Activated CD4-positive, alpha-beta memory T cell treated with anti-CD3 and anti-CD28 coated beads, Interleukin-2, amount 10 ng/mL, durations not matched to agents 7 days and 5 days (primary cell): ENCODE measurements at places on chromosomes 7 and 10. TPM values are rescaled to one million over a fixed set of nuclear protein-coding genes. Genes with fewer than 3 reads are reported as not detected.

Gene SP8
- total RNA-seq, result not detected

DNA sequence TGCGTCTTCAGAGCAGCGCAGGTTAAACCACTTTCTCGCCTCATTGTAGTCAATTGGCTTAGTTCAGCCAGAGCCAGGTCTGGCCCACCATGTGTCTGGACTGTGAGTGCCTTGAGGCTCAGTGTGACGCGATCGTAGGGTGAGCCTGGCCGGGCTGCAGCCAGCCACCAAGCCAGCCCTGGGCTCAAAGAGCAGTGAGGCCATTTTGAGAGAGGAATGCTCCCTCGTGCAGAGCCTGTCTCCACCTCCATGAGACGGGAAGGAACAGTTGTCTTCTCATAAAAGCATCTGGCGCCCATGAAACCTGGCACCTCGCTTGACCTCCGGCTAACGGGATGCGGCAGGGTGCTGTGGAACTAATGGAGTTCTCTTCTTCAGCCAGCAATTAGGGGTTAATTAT is 34.5 kb downstream of the LHPP start:
- H3K4me1 ChIP-seq, result peaks cover 16% of the 10 kb centered on the region
- H3K27ac ChIP-seq, result no peak overlapping the region
- no peak for DNase-seq
- no peak overlapping the region for H3K4me3 ChIP-seq

GRCh38 chr7:87474533-87475358 is 734 bp downstream of the ABCB4 start:
- H3K4me3 ChIP-seq, result peak overlapping the region; percentile 14
- H3K27ac ChIP-seq, result no peak overlapping the region
- no peak for DNase-seq
- H3K4me1 ChIP-seq, result peaks cover 8% of the 10 kb centered on the region

- H3K27me3 ChIP-seq, result peaks cover 84% of the 10 kb centered on the region
- no peak overlapping the region for H3K27ac ChIP-seq
- H3K4me1 ChIP-seq, result peaks cover 3% of the 10 kb centered on the region
These were observed 6.3 kb upstream of the EMX2 start for GRCh38 chr10:117536072-117536865.

- H3K27ac ChIP-seq, result no peak overlapping the region
- no peaks in the 10 kb centered on the region for H3K27me3 ChIP-seq
- DNase-seq, result no peak
- no peaks in the 10 kb centered on the region for H3K4me1 ChIP-seq
- H3K4me3 ChIP-seq, result no peak overlapping the region
These were observed 285.8 kb upstream of the CACNA2D1 start for GRCh38 chr7:82729172-82730030.

- H3K4me3 ChIP-seq, result no peak overlapping the region
- peaks cover 3% of the 10 kb centered on the region for H3K4me1 ChIP-seq
- H3K27ac ChIP-seq, result no peak overlapping the region
- H3K36me3 ChIP-seq, result peaks cover 49% of the 10 kb centered on the region
- H3K27me3 ChIP-seq, result no peaks in the 10 kb centered on the region
These were observed 28.9 kb downstream of the FBXW4 start for GRCh38 chr10:101666083-101666482.

GRCh38 chr7:137888241-137888640 is 41.5 kb upstream of the DGKI start:
- H3K27ac ChIP-seq, result no peak overlapping the region
- H3K4me3 ChIP-seq, result no peak overlapping the region
- H3K27me3 ChIP-seq, result no peaks in the 10 kb centered on the region
- peaks cover 26% of the 10 kb centered on the region for H3K36me3 ChIP-seq
- peaks cover 6% of the 10 kb centered on the region for H3K4me1 ChIP-seq

GRCh38 chr7:130890176-130891020 is 156.4 kb upstream of the KLF14 start:
- peak overlapping the region; percentile 6 for H3K27ac ChIP-seq
- no peak for DNase-seq
- H3K36me3 ChIP-seq, result peaks cover 76% of the 10 kb centered on the region
- peaks cover 68% of the 10 kb centered on the region for H3K4me1 ChIP-seq
- H3K4me3 ChIP-seq, result no peak overlapping the region

GRCh38 chr7:133077394-133077793 is 4.5 kb downstream of the CHCHD3 start:
- no peaks in the 10 kb centered on the region for H3K27me3 ChIP-seq
- DNase-seq, result no peak
- H3K36me3 ChIP-seq, result peaks cover 20% of the 10 kb centered on the region
- no peak overlapping the region for H3K27ac ChIP-seq

Gene TRIM50
- not detected for total RNA-seq

DNA sequence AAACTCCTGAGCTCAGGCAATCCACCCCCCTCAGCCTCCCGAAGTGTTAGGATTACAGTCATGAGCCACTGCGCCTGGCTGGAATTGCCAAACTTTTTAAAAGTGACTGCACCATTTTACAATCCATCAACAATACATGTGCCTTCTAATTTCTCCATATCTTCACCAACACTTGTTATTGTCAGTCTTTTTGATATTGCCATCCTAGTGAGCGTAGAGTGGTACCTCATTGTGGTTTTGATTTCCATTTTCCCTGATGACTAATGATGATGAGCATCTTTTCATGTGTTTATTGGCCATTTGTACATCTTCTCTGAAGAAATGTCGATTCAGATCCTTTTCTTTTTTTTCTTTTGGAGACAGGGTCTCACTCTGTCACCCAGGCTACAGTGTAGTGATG is 21.7 kb upstream of the STRIP2 start:
- H3K4me1 ChIP-seq, result no peaks in the 10 kb centered on the region
- no peak overlapping the region for H3K27ac ChIP-seq
- no peak overlapping the region for H3K4me3 ChIP-seq
- H3K36me3 ChIP-seq, result peaks cover 51% of the 10 kb centered on the region
- no peak for DNase-seq
- no peaks in the 10 kb centered on the region for H3K27me3 ChIP-seq

Gene PODXL
- total RNA-seq, result 1.6 TPM

- no peak overlapping the region for H3K27ac ChIP-seq
- no peaks in the 10 kb centered on the region for H3K27me3 ChIP-seq
- no peak overlapping the region for H3K4me3 ChIP-seq
These were observed 41.7 kb downstream of the REEP3 start for GRCh38 chr10:63562857-63563256.

Gene NRBF2
- 25.1 TPM for total RNA-seq

- no peak for DNase-seq
- peaks cover 22% of the 10 kb centered on the region for H3K27me3 ChIP-seq
- H3K36me3 ChIP-seq, result no peaks in the 10 kb centered on the region
- no peak overlapping the region for H3K27ac ChIP-seq
These were observed 8.0 kb upstream of the IL6 start for GRCh38 chr7:22718911-22719420.

- H3K4me3 ChIP-seq, result no peak overlapping the region
- H3K36me3 ChIP-seq, result no peaks in the 10 kb centered on the region
- DNase-seq, result no peak
- no peaks in the 10 kb centered on the region for H3K27me3 ChIP-seq
- H3K27ac ChIP-seq, result no peak overlapping the region
These were observed 169.0 kb downstream of the AHR start for GRCh38 chr7:17467386-17467945.

Gene LRRD1
- total RNA-seq, result not detected

- H3K36me3 ChIP-seq, result no peaks in the 10 kb centered on the region
- no peak for DNase-seq
- H3K27me3 ChIP-seq, result peaks cover 5% of the 10 kb centered on the region
- H3K4me1 ChIP-seq, result no peaks in the 10 kb centered on the region
These were observed 15.9 kb upstream of the SCRN1 start for GRCh38 chr7:30005464-30005863.

Gene AGMO
- total RNA-seq, result not detected

DNA sequence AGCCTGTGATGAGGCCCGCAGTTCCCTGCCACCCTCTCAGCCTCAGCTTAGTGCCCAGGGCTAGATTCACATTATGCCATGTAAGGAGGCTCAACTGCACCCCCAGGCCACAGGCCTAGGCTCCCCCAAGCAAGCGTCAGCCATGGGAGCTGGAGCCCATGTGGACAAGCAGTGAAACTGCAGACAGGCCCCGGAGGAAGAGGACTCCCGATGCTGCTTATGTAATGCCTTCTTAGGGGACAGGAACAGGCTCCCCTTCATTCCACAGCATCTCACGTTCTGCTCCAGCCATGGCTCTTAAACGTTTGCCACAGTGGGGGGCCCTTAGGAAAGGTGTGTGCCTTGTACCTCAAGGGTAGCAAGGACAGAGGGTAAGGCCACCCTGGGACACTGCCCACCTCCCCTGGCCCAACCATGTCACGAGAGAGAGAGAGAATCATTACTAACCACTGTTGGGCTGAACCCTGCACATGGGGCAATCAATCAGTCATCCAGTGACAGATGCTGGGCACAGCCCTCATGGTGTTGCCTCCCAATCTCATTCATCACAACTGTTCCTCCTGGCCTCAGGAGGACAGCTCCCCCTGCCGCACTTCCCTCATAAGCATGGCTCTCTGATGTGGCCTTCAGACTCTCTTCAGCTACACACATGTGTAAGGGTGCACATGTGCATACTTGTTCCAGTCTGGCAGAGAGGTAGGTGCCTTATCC is 263.0 kb downstream of the GRID1 start:
- no peaks in the 10 kb centered on the region for H3K36me3 ChIP-seq
- H3K27me3 ChIP-seq, result peaks cover 2% of the 10 kb centered on the region
- no peaks in the 10 kb centered on the region for H3K4me1 ChIP-seq
- no peak overlapping the region for H3K27ac ChIP-seq

Gene ENO4
- total RNA-seq, result not detected

DNA sequence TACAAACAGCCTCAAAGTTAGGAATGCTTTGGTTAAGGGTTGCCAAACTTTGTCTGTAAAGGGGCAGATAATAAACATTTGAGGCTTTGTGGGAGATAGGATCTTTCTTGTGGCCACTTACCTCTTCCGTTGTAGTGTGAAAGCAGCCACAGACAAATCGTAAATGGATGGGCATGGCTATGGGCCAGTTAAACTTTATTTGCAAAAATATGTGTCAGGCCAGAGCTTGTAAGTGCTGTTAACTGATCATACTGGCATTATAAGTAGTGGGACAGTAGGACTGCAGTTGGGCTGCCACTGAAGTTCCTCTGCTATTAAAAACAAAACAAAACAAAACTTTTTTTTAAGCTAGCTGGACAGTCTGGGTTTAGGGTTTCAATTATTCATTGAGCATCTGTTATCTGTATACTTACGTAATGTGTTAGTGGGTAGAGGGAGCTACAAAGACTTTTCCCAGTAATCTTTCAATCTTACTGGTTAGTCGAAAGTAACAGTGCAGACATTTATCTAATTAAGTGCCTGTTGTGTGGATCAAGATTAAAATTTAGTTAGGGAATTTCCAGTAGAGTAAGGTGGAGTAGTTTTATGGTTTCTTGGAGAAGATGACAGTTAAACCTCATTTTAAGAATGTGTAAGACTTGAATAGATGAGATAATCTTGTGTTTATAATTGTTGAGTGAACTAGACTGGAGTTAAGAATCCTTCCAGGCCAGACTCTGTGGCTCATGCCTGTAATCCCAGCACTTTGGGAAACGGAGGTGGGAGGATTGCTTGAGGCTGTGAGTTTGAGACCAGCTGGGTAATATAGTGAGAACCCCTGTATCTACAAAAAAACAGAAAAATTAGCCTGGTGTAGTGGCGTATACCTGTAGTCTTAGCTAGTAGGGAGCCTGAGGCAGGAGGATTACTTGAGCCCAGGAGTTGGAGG is 100.1 kb downstream of the BTRC start:
- peaks cover 22% of the 10 kb centered on the region for H3K4me1 ChIP-seq
- H3K27ac ChIP-seq, result peak overlapping the region; percentile 26
- H3K27me3 ChIP-seq, result peaks cover 26% of the 10 kb centered on the region
- peak overlapping the region; percentile 0 for H3K4me3 ChIP-seq

Gene CAV1
- total RNA-seq, result 0.13 TPM

DNA sequence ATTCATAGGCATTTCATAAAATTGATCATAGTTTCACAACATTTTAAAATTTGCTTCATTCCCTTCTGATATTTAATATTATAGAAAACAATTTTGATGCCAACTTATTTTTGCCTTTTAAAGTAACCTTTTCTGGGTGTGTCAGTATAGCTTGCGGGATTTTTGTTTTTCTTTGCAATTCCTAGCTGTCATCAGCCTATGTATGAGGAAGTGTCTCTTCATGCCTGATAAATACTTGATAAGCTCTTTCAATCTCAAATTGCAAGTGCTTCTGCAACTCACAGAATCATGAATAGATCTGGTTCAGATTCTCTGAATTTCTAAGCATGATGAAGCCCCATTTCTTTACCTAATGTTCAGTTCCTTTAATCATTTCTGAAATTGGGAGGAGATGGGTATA is 28.0 kb upstream of the ARHGAP21 start:
- H3K4me3 ChIP-seq, result no peak overlapping the region
- H3K27me3 ChIP-seq, result no peaks in the 10 kb centered on the region
- no peak overlapping the region for H3K27ac ChIP-seq
- no peaks in the 10 kb centered on the region for H3K4me1 ChIP-seq

DNA sequence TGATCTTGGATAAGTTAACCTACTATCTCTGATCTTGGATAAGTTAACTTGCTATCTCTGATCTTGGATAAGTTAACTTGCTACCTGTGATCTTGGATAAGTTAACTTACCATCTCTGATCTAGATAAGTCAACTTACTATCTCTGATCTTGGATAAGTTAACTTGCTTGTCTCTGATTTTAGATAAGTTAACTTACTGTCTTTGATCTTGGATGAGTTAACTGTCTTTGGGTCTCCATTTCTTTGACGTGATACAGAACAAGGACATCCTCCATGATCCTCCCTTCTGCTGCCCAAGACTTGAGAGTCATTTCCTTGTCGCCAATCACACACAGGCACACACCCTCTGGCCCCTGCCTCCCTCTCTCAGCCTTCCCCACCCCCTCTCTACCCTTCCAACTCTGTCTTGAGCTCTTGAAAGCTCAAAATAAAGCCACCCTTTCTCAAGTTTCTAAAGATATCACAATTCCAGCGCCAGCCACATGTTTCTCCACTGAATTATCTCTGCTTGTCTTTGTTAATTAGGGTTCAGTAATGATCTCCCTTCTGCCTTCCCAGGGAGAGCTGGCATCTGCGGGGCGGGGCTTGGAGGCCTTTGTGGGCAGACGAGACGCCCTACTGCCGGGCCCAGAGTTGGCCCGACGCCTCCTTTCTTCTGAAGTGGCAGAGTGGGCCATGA is 85.1 kb upstream of the GTF2I start:
- peaks cover 2% of the 10 kb centered on the region for H3K27me3 ChIP-seq
- no peaks in the 10 kb centered on the region for H3K36me3 ChIP-seq
- no peak for DNase-seq
- peaks cover 36% of the 10 kb centered on the region for H3K4me1 ChIP-seq
- no peak overlapping the region for H3K27ac ChIP-seq

GRCh38 chr10:94285271-94285670 is 77.5 kb downstream of the NOC3L start:
- H3K36me3 ChIP-seq, result peaks cover 3% of the 10 kb centered on the region
- DNase-seq, result no peak
- no peak overlapping the region for H3K4me3 ChIP-seq

DNA sequence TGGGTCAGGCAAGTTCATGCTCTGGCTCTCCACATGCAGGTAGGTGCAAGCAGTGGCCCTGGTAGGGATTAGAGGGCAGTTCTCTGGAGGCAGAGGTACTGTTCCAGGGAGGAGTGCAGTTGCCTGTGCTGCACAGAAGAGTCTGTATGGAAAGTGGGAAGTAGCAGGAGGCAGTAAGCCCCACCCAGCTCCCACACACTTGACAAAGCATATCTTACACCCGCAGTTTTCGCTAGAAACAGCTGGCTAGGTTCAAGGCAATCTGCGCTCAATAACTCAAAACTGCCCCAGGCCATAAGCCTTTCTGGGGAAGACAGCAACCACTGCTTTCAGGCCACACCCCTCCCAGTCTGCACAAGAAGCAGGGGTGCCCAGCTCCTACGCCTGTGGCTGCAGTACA is 33.1 kb upstream of the ARMC3 start:
- no peak overlapping the region for H3K4me3 ChIP-seq
- no peaks in the 10 kb centered on the region for H3K27me3 ChIP-seq
- no peak for DNase-seq
- no peaks in the 10 kb centered on the region for H3K4me1 ChIP-seq

- H3K27ac ChIP-seq, result no peak overlapping the region
- no peaks in the 10 kb centered on the region for H3K27me3 ChIP-seq
- no peaks in the 10 kb centered on the region for H3K36me3 ChIP-seq
- no peak overlapping the region for H3K4me3 ChIP-seq
These were observed 105.3 kb upstream of the FAM20C start for GRCh38 chr7:87047-87446.
